ENCODE measurements at places on chromosomes 7 and 10. TPM values are rescaled to one million over a fixed set of nuclear protein-coding genes. Genes with fewer than 3 reads are reported as not detected.

DNA sequence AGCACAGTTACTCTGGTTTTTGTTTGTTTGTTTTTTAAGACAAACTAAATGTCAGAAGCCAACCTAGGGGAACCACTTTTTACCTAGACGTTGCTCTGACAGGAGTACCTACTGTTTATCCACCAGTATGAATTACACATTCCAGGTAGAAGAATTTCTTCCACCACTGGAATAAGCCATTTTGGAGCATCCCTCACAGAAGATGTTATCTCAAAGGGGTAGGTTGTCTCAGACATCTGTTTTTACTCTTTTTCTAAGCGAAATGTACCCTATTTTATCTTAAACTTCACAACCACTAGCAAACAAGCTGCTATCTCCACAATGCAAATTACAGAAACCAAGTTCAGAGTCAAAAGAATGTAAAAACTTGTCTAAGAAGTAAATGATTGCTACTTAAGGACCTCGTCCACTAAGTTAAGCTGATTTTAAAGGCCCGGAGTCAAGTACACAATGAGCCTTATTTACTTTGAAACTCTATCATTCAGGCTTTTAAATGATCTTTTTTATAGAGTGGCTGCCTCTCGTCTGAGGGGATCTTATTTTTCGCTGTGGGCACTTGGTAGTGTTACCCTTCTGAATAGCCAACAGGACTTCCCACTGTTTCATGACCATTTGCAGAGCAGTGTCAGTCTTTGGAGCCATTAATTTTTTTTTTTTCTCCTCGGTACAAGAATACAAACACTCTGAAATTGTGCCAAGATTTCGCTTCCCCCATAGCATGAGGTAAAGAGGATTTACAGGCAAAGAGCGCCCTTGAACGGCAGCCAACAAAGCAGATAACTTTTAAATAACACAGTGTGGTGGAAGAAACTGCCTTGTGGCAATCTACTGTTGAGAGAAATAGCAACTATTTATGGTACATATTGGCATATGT lies 15.7 kb upstream of the ARMC3 start:
- DNase-seq, result peak; percentile 96
- no peak overlapping the region for H3K4me3 ChIP-seq
- no peak overlapping the region for H3K27ac ChIP-seq
- no peaks in the 10 kb centered on the region for H3K27me3 ChIP-seq

DNA sequence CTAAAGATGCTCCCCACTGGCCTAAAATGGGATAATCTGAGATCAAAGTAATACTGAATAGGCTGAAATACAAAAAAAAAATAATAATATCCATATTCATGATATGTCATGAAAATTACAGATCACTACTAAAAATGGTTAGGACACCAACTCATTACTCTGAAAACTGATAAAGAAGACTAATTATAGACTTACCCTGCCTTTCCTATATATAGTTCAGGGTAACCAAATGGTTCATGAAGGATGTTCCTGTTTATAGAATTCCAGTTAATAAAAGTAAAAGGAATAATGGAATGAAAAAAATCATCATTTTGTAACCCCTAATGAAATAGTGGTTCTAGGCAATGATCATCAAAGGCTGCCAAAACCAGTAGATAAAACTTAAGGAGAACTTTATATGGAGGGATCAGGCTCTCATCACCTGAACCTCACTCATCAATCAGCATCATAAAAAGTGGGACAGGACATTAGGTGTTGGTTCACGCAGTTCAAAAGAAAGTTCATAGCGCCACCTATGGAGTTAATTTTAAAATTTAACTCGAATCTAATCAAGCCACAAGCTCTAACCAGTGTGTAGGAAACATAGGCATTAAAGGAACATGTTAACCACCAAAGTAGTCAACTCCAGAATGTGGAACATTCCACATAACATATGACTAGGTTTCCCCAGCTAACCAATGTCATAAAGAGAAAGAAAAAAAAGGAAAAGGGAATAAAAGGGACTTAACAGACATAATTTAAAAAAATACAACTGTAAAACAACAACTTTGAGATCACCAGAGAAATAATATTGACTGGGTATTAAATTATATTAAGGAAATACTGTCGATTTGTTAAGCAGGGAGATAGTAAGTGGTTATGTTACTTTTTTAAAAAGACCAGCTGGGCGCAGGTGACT lies 35.7 kb downstream of the P4HA1 start:
- no peak overlapping the region for H3K27ac ChIP-seq
- DNase-seq, result peak; percentile 52
- no peaks in the 10 kb centered on the region for H3K27me3 ChIP-seq
- H3K36me3 ChIP-seq, result peaks cover 4% of the 10 kb centered on the region
- no peak overlapping the region for H3K4me3 ChIP-seq

The FAM20C gene
- total RNA-seq, result 35.8 TPM

GRCh38 chr10:110167149-110167548 lies 40.3 kb upstream of the MXI1 start:
- H3K4me3 ChIP-seq, result no peak overlapping the region
- peaks cover 6% of the 10 kb centered on the region for H3K27me3 ChIP-seq
- H3K36me3 ChIP-seq, result no peaks in the 10 kb centered on the region
- no peak overlapping the region for H3K27ac ChIP-seq
- no peak for DNase-seq
- no peaks in the 10 kb centered on the region for H3K4me1 ChIP-seq

GRCh38 chr7:72674394-72674793 lies 153.6 kb downstream of the TYW1B start:
- no peak for DNase-seq

DNA sequence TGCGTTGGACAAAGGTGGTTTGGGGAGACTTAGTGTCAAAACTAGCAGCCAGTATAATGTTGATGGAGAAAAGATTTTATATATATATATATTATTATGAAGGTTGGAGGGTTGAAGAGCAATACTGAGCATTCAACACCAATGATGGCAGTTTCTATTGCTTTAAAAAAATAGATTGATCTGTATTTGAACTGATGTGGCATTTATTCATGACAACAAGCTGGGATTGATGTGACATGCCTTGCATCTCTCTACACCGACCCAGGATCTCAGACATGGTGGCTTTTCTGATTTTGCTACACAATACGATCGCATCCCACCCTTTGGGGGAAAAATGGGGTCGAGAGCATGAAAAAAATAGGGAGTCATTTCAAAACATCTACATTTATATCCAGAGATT lies 175.4 kb downstream of the POU6F2 start:
- no peak for DNase-seq
- H3K4me1 ChIP-seq, result no peaks in the 10 kb centered on the region
- no peak overlapping the region for H3K4me3 ChIP-seq
- H3K27me3 ChIP-seq, result peaks cover 31% of the 10 kb centered on the region

- no peaks in the 10 kb centered on the region for H3K4me1 ChIP-seq
- DNase-seq, result no peak
- H3K27me3 ChIP-seq, result no peaks in the 10 kb centered on the region
Observed at GRCh38 chr7:69502358-69502757, 95.9 kb upstream of the AUTS2 start.

DNA sequence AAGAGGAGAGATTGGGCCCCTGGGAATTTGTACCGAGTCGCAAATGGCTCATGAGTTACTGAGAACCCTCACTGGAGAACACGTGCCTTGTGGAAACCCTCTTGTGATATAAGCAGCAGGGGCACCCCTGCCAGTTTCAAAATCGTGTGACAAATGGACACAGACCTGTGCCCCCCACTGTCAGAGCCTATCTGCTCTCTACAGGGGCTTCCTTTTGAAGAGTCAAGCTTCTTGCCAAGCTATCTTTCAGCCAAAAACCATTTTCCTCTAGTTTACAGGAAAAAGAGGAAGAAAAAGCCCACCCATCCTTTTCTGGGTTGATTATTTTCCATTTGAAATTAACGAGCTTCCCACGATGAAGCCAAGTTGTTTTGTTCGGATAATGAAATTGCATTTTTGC lies 64.1 kb upstream of the MPP7 start:
- no peak overlapping the region for H3K4me3 ChIP-seq
- peak; percentile 47 for DNase-seq
- peaks cover 4% of the 10 kb centered on the region for H3K4me1 ChIP-seq
- H3K36me3 ChIP-seq, result no peaks in the 10 kb centered on the region
- no peak overlapping the region for H3K27ac ChIP-seq
- H3K27me3 ChIP-seq, result no peaks in the 10 kb centered on the region

DNA sequence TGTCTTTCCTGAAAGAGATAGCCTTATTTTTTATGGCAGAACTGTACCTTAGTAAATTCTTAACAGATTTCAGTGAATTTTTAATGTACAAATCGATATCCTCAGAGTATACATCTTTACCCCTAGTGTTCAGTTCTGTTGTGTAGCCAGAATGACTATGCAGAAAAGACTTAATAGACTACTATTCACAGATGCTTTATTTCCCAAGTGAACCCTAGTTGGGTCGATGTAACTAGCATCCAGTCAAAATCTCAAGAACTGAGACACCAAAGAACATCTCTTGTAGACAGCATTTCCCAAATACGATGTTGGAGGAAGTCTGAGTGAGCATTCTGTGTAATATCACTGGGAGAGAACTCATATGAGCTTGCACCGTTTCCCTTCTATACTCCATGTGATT lies 1.5 kb downstream of the AKR1C3 start:
- H3K27ac ChIP-seq, result peak overlapping the region; percentile 83
- peak; percentile 44 for DNase-seq
- H3K27me3 ChIP-seq, result no peaks in the 10 kb centered on the region
- peaks cover 48% of the 10 kb centered on the region for H3K36me3 ChIP-seq

The ADCY1 gene
- 0.98 TPM for total RNA-seq

The LHPP gene
- 5.9 TPM for total RNA-seq

The HOXA2 gene
- total RNA-seq, result not detected

- no peaks in the 10 kb centered on the region for H3K27me3 ChIP-seq
- no peak overlapping the region for H3K27ac ChIP-seq
- no peaks in the 10 kb centered on the region for H3K4me1 ChIP-seq
- H3K36me3 ChIP-seq, result no peaks in the 10 kb centered on the region
Observed at GRCh38 chr7:138951953-138952352, 29.2 kb downstream of the KIAA1549 start.

DNA sequence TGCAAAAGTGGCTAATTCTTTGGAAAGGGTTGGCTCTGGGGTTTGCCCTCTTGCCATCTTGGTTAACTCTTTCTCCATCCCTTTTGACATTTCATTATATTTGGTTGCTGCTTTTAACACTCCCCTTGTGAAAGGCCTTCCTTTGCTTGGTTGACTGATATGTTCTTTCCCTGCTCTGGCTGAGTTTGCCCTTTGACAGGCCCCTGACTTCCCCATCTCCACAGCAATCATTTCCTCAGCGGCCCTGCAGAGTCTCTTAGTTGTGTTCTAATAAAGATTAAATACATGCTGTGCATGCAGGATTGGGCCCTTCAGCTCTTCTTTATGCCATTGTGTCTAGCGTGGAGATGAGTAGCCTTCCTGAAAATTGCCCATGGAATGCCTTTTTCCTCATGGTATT lies 84.5 kb upstream of the CSTF2T start:
- H3K36me3 ChIP-seq, result no peaks in the 10 kb centered on the region
- no peaks in the 10 kb centered on the region for H3K4me1 ChIP-seq
- no peak for DNase-seq
- no peaks in the 10 kb centered on the region for H3K27me3 ChIP-seq
- no peak overlapping the region for H3K27ac ChIP-seq

GRCh38 chr7:18520450-18521235 lies 25.1 kb downstream of the HDAC9 start:
- H3K4me3 ChIP-seq, result peak overlapping the region; percentile 13
- DNase-seq, result peak; percentile 76
- H3K36me3 ChIP-seq, result no peaks in the 10 kb centered on the region
- peak overlapping the region; percentile 81 for H3K27ac ChIP-seq
- no peaks in the 10 kb centered on the region for H3K27me3 ChIP-seq
- H3K4me1 ChIP-seq, result peaks cover 50% of the 10 kb centered on the region

- no peaks in the 10 kb centered on the region for H3K36me3 ChIP-seq
- no peak overlapping the region for H3K27ac ChIP-seq
- H3K27me3 ChIP-seq, result no peaks in the 10 kb centered on the region
- H3K4me1 ChIP-seq, result no peaks in the 10 kb centered on the region
- no peak overlapping the region for H3K4me3 ChIP-seq
Observed at GRCh38 chr10:44938956-44939355, 20.6 kb upstream of the RASSF4 start.

- no peaks in the 10 kb centered on the region for H3K4me1 ChIP-seq
- no peak overlapping the region for H3K4me3 ChIP-seq
- no peak for DNase-seq
- H3K27ac ChIP-seq, result no peak overlapping the region
- H3K36me3 ChIP-seq, result no peaks in the 10 kb centered on the region
Observed at GRCh38 chr7:34406848-34407530, 251.0 kb upstream of the NPSR1 start.

DNA sequence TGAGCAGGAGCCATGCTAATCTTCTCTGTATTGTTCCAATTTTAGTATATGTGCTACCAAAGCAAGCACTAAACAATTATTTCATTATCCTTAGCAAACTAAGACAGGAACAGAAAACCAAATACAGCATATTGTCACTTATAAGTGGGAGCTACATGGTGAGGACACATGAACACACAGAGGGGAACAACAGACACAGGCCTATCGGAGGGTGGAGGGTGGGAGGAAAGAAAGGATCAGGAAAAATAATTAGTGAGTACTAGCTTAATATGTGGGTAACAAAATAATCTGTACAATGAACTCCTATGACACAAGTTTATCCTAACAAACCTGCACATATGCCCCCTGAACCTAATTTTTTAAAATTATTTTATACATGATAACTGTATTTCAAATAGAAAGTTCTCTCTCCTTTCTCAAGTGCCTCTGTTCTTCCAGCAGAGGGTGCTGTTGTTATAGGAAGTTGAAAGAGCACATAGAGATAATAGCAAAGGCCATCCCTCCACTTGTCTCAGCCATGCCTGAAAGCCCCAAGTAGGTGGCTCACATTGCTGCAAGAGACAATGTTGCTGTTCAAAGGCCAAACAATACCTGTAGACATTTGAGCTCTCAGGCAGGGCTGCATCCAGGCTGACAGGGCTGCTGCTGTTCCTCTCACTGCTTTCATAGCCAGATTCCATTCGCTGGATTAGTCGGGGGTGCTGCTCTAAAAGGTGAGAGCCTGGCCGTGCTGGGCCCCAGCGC lies 33.4 kb upstream of the PPP3CB start:
- H3K4me3 ChIP-seq, result no peak overlapping the region
- DNase-seq, result peak; percentile 86
- H3K4me1 ChIP-seq, result no peaks in the 10 kb centered on the region
- H3K27me3 ChIP-seq, result no peaks in the 10 kb centered on the region

- H3K4me3 ChIP-seq, result no peak overlapping the region
- H3K4me1 ChIP-seq, result no peaks in the 10 kb centered on the region
- H3K36me3 ChIP-seq, result no peaks in the 10 kb centered on the region
- H3K27ac ChIP-seq, result no peak overlapping the region
- DNase-seq, result no peak
- H3K27me3 ChIP-seq, result no peaks in the 10 kb centered on the region
Observed at GRCh38 chr7:70456719-70457118, 675.2 kb upstream of the GALNT17 start.

DNA sequence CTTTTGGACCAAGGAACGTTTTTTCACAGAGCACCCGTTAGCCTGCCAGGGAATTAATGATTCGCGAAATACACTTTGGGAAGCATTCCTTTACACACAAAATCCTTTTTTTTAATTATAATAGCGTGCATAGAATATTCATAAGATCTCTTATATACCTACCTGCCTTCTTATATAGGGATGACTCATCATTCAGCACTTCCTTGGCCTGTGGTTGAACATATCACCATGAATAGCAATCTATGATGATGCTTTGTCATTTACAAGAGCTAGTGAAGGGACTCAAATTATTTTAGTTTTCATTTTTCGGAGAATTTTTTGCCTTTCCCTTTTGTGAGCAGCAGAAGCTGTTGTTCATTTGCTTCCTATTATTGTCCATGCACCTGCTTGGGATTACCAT lies 97.0 kb downstream of the CDH23 start:
- H3K36me3 ChIP-seq, result no peaks in the 10 kb centered on the region
- H3K27ac ChIP-seq, result no peak overlapping the region
- no peak overlapping the region for H3K4me3 ChIP-seq
- H3K27me3 ChIP-seq, result no peaks in the 10 kb centered on the region
- H3K4me1 ChIP-seq, result no peaks in the 10 kb centered on the region
- no peak for DNase-seq

The TRIM50 gene
- total RNA-seq, result not detected

Data from A673 (cell line).